ENCODE measurements at places on chromosomes 13 and 19. TPM values are rescaled to one million over a fixed set of nuclear protein-coding genes. Genes with fewer than 3 reads are reported as not detected.

The SLC46A3 gene
- total RNA-seq: 10.3 TPM

The CACNG7 gene
- not detected for total RNA-seq

The SYDE1 gene
- total RNA-seq: 0.13 TPM

The ZNF540 gene
- total RNA-seq: 1.2 TPM

The LILRA2 gene
- not detected for total RNA-seq

The TMEM238 gene
- 23.6 TPM for total RNA-seq

The PAF1 gene
- 48.2 TPM for total RNA-seq

The FFAR2 gene
- total RNA-seq: not detected

The MBD3L3 gene
- total RNA-seq: not detected

The KCTD4 gene
- total RNA-seq: not detected

The LHB gene
- not detected for total RNA-seq
